ENCODE measurements at places on chromosomes 2 and 18.

GRCh38 chr2:76668279-76668678, 853.9 kb downstream of the LRRTM4 start:
- DNase-seq, result no peak

- no peak for DNase-seq
Measured at GRCh38 chr2:84713441-84713840, 167.4 kb downstream of the TRABD2A start.

DNA sequence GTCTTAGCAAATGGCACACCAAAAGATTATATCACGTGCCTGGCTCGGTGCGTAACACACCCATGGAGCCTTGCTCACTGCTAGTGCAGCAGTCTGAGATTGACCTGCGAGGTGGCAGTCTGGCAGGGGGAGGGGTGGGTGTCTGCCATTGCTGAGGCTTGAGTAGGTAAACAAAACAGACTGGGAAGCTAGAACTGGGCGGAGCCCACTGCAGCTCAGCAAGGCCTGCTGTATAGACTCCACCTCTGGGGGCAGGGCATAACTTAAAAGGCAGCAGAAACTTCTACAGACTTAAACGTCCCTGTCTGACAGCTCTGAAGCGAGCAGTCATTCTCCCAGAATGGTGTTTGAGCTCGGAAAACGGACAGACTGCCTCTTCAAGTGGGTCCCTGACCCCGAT, 55.9 kb upstream of the FSHR start:
- peak; percentile 8 for DNase-seq

DNA sequence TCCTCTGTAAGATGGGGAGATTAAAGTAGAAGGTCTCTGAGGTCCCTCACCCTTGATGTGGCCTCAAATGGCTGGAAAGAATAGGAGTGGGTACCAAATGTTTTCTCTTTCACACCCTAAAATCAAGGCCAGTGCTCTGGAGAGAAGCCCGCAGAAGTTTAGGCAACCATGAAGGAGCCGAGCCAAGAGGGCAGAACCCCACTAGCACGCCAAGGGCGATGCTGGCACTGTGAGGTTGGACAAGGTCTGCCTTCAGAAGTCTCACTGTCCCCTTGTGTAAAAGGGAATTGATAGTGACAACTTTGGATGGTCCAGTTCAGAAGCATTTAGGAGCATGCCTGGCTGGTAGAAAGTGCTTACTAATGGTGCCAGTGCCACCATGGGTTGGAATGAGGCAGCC, 16.3 kb upstream of the OTOF start:
- no peak for DNase-seq

- DNase-seq, result no peak
Measured at GRCh38 chr18:38709122-38709521, 1143.5 kb upstream of the CELF4 start.

DNA sequence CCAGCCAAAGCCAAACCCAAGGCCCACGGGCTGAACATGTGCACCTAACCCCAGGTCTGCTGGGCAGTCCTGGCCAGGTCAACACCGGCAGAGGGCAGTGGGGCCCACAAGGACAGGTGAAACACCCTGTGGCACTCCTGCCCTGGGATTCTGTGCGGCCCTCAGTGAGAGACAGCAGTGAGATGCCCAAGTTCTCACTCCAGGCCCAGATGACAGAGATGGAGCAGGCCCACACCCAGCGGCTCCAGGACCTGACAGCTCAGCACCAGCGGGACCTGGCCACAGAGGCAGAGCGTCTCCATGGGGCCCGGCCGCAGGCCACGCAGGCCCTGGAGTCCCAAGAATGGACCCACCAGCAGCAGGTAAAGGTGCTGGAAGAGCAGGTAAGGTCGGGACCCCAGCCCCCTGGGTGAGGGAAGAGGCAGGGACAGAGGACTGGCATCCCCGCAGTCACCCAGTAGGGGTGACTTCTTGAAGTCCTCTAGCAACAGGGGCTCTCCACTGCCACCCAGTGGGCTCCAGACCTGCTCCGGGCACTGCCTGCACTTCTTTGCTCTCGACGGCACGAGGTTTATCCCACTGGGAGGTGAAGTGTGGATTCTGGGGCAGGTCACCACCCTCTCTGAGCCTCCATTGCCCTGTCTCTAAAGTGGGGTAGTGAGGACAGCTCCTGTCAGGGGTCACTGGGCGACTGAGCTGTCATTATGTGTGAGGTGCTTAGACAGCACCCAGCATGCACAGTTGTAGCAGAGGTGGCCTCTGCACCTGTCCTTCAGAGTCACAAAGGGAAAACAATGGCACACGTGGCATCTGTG, 8.8 kb upstream of the SNED1 start:
- peak; percentile 37 for DNase-seq

- DNase-seq, result no peak
Measured at GRCh38 chr2:118834440-118834810, 13.0 kb downstream of the EN1 start.

DNA sequence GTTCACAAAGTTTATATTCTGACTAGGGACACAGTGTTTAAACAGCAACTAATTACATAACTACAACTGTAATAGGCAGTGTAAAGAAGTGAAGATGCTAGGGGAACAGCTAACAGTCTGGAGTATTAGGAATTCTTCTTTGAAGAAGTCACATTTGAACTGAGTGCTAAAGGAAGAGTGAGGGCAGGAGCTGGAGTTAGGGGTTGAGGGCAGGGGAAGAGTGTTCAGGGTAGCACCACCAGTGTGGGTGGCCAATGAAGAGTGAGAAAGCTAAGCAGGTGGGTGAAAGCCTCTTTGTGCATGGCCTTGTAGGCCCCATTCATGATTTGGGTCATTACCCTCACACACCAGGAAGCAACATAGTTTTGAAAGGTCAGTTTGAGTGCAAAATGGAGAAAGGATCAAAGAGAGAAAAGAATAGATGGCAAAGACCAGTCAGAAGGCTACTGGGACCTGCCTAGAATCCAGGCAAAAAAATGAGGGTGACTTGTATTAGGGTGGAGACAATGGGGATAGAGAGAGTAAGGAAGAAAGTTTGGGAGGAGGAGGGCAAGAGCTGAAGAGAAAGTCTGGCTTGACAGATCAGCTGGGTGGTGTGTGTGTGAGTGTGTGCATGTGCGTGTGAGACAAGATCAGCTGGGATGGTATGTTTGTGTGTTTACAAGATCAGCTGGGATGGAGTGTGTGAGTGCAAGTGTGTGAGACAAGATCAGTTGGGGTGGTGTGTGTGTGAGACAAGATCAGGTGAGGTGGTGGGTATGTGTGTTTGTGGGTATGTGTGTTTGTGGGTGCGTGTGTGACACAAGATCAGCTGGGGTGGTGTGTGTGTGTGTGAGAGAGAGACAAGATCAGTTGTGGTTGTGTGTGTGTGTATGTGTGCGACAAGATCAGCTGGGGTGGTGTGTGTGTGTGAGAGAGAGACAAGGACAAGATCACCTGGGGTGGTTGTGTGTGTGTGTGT, 43.6 kb upstream of the AGPS start:
- DNase-seq, result no peak

DNA sequence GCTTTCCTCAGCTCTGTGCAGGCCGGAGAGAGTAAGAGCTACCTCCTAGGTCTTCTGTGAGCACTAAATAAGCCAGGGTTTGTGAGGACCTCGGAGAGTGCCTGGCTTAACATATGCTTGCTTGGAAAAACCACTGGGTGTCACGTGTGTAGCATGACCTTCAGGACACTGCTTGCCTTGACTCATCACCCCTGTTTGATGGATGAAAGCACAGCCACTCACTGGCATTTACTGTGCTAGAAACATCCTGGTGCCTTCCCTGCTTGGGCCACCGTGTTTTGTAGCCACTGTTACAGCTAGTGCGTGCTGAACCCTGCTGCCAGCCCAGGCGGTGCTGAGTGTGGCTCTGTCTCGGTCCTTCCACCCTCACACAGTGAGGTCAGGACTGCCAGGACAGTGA, 34.8 kb upstream of the ITM2C start:
- no peak for DNase-seq

DNA sequence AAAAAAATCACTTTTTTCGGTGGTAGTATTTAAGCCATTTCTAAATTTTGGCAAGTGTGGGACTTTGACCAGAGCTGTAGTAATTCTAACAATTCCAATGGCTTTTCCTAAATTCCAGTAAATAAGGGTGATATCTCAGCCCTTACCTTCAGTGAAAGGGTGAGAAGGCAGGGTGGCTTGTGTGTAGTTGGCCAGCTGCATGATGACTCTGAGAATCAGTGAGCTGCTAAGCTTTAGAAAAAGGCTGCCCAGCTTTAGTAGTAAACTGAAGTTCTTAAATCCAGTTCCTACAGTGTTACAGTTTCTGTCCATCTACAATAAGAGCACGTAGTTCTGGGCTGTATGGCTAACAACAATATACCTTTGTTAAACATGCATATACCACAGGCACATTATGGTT, 42.0 kb downstream of the OXER1 start:
- DNase-seq, result no peak

DNA sequence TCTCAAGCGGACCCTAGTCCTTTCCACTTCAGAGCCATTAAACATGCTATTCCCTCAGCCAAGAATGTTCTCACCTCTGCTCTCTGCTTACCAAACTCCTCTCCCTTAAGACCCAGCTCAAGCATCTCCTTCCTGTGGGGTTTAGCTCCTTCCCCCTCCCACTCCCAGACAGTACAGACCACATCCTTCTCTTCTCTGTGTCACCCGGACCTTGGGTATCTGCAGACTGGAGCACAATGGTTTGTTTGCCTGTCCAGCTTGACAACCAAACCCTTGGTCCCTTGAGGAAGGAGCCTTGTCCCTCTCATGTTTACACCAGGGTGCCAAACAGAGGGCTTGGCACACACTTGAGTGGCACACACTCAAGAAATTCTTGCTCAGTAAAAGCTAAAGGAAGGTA, 4.1 kb upstream of the CD8A start:
- DNase-seq, result no peak
